ENCODE measurements at places on chromosomes 12 and 14.

- DNase-seq = no peak
These were observed 45.7 kb downstream of the ACSS3 start for GRCh38 chr12:81123611-81124010.

DNA sequence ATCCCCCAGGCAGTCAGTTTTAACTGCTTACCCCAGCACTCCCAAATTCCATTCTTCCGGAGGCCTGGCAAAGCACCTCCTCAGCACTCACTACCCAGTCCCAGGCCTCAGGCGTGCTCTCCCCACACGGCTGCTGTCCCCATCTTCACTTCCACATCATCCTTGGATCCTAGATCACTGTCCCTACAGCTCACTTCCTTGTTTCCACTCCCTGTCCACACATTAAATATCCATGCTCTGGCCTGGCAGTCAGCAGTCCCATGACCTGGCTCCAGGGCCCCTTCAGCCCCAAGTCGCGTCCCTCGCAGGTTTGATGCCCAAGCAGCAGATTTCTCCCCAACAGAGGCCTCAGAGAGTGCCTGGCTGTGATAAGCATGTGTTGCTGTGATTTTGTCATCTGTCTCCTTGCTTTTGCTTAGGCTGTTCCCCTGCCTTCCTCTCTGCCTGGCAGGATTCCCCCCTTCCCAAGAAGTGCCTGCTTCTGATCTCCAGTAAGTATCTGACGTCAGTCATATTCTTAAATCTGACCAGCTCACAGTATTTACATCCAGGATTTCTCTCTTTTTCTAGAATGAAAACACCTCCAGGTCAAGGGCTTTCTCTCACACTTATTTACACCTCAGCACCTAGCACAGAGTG, 241.7 kb downstream of the ZFP36L1 start:
- no peak for DNase-seq

DNA sequence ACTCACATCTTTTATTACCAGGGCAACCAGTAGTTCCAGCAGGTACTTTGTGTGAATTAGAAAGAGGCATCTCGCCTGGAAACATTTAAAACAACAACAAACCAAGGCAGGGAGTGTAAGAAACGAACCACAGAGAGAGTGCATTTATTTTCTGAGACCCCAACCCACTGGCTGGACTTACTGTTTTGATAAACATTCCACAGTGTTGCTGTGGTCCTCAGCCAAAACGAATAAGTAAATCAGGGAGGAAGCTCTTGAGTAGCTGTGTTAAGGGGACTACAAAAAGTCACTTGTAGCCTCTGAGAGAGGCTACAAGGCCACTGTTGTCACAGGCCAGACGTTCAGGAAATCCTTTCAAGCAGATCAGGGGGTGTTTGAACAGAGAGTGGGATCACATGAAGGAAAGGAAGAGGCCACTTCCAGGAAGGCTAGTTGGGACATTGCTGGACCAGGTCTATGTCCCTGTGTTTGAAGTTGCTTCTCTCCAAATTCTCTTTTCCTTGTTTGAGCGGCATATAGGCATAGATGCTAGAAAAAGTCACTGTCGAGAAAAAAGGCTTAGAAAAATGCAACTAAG, 33.8 kb downstream of the DMAC2L start:
- no peak for DNase-seq

- no peak for DNase-seq
These were observed 13.0 kb upstream of the TAS2R30 start for GRCh38 chr12:11147420-11147819.

- no peak for DNase-seq
These were observed 122.5 kb downstream of the DAD1 start for GRCh38 chr14:22466491-22466890.

- DNase-seq = no peak
These were observed 31.5 kb downstream of the DUSP16 start for GRCh38 chr12:12531194-12531593.

DNA sequence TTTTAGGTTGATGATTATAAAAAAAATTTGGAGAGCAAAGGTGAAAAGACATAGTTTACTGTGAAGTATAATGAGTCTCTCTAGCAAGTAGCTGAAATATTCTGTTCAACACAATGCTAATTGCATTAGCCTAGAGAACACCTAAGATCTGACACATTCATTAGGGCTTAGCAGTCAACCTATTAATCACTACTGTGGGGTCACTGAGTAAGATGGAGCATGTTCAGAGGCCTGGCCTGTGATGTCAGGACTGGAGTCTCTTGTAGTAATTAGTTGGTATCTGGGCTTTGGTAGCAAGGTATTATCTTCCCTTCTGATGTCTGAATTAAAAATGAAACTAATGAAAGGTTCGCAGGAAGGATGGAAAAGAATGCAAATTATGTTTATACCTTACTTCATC, 112.7 kb downstream of the SLC16A7 start:
- DNase-seq = no peak

- no peak for DNase-seq
These were observed 40.0 kb downstream of the SCN8A start for GRCh38 chr12:51630986-51631385.

- no peak for DNase-seq
These were observed 198.9 kb upstream of the RGS6 start for GRCh38 chr14:71733210-71733883.

DNA sequence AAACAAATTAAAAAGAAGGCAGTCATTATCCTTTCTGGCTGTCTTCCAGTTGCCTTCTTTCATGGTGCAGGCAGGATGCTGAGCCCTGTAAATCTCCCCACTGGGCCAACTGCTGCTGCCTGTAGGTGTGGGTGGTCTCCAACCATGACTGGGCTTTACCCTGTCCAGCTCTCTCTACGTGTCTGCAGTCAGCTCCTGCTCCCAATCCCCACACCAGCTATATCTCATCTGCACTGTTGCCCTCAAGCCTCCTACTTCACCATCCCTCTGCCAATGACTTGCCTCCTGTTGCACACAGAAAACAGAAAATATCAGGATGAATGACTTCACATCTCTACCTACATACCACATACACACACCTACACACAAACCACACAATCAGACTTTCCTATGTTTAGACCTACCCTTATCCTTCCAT, 39.7 kb upstream of the PSMA6 start:
- DNase-seq = no peak

DNA sequence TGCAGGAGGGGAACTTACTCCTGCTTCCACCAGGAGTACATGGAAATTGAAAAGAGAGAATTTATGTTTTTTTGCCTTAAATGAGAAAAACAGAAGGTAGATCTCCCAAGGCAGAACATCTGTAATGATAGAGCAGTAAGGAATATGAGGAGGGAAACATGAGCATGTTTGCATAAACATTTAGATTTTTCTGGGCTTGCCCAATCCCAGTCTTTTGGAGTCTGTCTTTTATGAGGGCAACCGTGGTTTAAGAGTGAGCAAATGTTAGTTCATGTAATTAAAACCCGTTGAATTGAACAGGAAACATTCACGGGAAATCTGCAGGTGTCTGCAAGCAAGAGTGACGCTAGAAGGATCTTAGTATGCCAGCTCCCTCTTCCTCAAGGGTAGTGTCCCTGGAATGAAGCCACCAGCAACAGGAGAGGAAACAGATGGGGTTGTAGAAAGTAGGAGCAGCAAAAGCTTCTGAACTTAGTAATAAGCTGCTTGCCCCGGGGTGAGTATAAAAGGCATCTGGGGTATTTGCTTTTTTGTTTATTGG, 79.3 kb downstream of the ARF6 start:
- DNase-seq = no peak

DNA sequence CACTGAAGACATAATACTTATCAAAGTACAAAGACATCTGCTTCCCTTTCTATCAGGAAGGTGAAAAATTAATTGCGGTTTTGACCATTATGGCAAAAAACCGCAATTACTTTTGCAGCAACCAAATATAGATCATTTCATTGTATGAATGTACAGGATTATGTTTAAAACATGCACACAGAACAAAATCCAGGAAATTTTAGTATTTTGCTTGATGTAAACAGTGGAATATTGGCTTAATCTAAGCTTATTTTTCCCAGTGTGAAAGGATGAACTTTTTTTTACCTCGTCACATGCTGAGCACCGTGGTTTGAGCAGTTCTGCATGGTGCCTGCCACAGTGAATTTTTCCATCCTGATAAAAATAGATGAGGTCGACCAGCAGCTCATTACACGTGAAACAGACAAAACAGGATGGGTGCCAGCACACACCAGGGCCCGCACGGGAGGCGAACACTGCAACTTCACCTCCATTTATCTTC, 121.2 kb downstream of the PRICKLE1 start:
- peak; percentile 65 for DNase-seq

DNA sequence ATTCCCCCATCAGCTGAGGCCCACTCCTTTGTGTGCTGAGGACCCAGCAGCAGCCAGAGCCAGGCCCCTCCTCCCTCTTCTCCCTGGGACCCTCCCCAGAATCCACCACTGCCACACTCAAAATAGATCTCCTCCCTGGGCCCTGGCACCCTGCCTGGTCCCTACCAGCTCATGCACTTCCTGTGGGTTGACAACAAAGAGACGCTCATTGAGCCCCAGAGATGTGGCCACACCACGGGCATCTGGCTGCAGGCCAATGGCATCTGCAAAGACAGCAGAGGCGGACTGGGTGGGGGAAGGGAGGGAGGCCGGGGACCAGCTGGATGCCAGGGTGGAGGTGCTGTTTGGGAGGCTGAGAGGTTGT, 16.0 kb upstream of the ENDOU start:
- peak; percentile 97 for DNase-seq

GRCh38 chr12:46675736-46676135, 150.1 kb downstream of the SLC38A4 start:
- DNase-seq = peak; percentile 61

- DNase-seq = no peak
These were observed 124.6 kb downstream of the KICS2 start for GRCh38 chr12:64097366-64098105.

DNA sequence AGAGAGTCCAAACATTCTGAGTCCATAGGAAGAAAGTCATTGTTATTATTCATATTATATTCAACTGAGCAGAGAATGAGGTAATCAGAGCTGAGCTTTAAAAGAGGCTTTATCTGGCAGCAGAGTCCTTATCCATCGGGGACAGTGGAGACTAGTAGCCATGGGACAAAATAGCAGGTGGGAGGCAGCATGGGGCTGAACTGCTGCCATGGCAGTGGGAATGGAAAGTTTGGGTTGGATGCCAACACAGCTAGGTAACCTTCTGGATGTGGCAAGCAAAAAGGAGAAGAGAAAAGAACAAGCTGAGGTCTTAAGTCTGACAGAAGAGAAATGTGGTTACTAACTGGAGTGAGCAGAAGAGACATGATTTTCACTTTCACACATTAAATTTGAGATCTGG, 71.0 kb upstream of the CDKN3 start:
- no peak for DNase-seq

- no peak for DNase-seq
These were observed 2.5 kb downstream of the HNF1A start for GRCh38 chr12:120980800-120981368.

DNA sequence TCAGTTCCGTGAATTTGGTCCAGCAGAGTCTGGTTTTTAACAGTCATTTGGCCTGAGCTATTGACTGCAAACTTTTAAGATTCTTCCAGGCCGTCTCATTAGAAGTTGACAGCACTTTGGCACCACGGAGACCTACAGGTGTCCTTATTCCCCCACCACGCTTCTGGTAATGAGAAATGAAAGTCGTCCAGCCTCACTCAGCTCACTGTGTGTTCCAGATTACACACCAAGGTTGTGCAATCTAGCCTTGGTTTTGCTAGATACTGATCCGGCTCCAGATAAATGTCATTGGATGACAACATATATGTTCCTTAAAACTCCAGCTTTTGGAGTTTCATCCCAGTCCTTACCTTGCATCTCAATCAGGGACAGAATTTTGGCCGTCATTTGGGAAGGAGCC, 210.4 kb downstream of the CHST11 start:
- peak; percentile 72 for DNase-seq

DNA sequence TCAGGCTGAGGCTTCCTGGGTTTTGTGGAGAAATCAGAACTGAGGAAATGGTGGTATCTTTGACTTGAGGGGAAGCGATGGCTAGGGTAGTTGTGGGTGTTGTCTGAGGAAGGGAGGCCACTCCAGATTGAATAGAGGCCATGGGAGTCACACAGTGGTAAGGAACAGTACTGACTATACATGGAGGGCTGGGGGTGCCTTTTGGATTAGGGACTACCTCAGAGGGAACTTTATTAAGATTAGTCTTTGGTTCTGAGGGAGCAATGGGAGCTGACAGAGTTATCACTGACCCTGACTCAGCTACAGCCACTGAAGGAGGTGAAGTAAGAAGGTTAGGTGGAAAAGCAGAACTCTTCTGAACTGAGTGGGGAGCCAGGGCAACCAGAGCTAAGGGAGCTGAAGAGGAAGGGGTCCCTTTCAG, 4.4 kb downstream of the NACA start:
- DNase-seq = peak; percentile 43

GRCh38 chr14:22184157-22184829, 404.7 kb downstream of the DAD1 start:
- peak; percentile 15 for DNase-seq

DNA sequence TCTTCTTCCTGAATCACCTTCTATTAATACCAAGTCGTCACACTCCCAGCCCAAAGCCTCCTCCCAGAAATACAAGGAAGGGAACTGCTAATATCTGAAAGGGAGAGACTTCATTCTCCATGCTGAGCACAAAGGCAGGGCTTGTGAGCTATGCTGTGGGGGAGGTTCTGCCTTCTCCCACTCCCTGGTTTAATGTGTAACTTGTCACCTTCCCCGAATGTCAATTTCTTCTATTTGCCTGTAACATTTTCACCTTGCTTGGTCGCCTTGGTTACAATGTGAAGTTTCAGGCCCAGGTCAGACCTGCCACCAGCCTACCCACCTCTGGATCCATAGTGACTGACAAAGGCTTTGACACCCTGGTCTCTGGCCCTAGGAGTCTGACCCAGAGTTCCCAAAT, 82.0 kb upstream of the ESRRB start:
- DNase-seq = no peak

DNA sequence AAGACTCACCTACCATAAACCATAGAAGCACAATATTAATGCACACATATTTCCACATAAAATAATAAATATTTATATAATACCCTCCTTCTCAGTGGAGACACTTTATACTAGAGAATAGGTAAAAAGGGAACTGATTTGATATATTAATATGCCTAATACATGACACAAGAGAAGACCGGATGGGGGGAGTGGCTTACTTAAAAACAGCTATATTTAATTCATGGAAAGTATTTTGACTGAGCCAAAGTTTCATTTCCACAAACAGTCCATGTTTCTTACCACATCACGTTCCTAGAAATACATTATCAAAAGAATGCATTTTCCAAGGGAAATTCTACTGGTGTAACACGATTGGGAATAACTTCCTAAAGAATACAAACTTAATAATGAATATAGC, 63.4 kb downstream of the ITPR2 start:
- DNase-seq = no peak

DNA sequence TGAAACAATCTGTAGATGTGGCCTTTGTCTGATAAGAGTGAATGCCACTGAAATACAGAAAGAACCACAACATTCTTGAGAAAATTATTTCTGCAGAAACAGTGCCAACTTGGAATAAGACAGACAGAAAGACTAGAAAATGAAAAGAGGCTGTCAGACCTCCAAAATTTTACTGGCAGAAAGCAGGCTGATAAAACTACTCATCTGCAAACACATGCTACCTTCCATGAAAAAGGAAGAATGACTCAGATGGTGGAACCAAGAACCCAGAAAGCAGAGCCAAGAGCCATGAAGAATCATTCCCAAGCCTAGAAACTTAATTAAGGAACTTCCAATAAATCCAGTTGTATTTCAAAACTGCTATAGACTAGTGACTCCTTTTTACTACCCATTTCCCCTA, 31.9 kb upstream of the OSBPL8 start:
- no peak for DNase-seq

- DNase-seq = no peak
These were observed 124.8 kb upstream of the RASSF8 start for GRCh38 chr12:25833657-25834056.
